ENCODE measurements at places on chromosomes 7 and 10.

DNA sequence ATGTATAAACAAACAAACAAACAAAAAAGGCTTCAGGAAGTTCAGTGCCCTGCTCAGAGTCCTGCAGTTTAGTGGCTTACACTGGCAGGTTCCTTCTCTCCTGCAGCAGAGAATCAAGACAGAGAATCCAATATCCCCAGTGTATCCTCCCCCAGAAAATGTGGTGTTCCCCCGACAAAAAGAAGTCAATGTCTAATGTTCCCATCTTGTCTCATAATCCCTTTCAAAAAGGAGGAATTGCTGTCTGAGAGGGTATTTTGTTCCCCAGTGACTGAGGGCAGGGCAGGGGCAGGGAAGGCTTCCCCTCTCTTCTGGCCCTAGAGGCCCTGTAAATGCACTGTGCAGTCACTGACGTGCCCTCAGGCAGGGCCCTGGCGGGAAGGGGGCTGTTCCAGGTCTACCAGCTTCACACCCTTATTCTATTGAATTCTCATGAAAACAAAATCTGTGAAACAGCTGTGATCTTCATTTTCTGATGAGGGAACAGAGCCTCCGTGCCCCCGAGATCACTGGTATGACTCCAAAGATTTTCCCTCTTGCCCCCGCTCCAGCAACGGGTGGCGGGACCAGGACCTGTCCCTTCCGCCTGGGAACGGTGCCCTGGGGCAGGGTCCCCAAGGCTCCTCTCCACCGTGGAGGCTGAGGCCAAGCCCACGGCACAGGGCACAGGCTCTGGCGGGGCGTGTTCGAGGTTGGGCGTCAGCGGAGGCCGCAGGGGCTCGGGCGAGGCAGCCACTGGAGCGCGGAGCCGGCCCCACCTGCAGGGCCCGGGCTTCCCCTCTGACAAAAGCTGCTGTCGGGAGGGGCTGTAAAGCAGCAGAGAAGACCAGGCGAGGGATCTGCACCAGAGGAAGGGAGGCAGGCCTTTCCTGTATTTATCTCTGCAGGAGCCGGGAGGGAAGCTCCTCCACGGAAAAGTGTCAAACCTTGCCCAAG, 13.4 kb upstream of the WDFY4 start:
- DNase-seq = no peak

DNA sequence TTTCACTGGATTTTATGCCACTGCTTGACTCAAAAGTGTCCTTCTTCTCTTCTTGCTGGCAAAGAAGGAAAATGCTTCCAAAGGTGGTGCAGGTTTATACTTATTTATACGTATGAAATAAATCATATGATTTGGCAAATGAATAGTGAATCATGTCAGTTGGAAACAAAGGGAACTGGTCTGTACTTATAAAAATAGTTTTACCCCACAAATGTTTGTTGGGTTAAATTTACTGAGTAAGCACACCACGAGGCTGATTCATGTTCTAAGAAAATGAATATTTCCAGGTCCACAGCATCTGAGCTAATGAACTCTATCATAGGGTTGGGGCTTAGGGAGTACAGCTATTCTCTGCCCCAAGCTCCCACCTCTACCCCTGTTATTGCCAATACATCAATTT, 232.2 kb downstream of the TRIL start:
- DNase-seq = no peak

DNA sequence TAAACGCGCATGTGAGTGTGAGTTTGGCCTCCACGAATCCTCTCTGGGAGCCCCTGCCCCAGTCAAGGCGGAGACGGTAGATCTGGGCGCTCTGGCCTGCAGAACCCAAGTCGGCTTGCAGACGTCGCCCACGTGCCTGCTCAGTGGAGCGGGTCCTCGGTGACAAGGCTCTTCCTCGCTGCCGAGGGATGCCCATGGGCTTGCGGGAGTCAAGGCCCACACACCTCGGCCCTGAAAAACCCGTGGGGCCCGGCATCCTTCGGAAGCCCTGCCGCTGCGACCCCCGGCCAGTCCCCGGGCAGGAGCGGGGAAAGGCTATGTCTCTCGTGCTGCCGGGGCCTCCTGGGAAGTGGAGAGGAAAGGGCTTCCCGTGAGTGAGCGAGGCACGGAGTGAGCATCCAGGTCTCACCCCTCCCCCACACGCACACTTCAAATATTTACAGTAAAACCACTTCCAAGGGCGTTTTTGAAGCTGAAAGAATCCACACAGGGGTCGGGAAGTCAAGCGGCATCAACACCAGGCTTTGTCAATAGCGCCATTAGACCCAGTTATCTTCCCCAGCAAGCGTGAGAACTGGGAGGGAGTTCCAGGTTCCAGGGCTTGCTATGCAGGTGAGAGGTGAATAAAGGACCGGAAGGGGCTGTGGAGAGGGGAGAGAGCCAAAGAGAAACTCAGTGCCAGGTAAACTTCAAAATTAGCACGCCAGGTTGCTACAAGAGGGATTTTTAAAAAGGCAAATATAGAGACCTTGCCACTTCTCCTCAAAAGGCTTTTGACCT, 1.1 kb upstream of the MNX1 start:
- DNase-seq = no peak

DNA sequence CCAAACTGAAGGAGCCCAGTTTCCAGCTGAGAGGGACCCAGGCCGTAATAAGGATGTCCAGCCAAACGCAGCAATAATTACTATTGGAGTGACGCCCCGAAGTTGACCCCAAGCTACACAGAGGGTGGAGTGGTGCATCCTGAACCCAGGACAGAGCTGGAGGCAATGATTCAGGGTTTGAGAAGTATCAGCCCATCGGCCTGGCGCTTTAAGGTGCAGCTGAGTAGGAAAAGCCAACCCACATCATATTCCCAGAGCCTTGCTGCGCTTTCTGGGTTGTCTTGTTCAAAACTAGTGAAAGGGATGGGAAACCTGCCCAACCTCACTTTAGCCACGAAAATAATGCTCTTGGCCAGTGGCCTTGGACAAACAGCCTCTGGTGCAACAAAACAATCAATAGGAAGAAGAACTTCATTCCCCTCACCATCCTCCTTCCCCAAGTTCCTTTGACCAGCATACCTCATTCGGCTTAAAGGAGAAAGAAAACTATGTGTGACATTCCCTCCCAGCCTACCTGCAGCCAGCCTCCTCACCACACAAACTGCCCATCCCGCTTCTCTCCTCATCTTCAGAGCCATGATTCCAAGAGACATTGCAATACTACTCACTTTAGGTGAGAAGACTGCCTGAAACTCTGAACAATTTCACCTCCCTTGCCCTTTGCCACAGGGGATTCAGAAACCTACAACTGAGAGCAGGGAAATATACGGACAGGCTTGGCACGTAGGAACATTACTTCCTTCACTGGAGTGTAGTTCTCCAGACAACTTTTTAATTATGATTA, 217.2 kb upstream of the MKLN1 start:
- DNase-seq = no peak

- no peak for DNase-seq
Observed at GRCh38 chr10:42974693-42975002, 102.2 kb upstream of the RET start.

GRCh38 chr7:45072131-45073030, 16.4 kb downstream of the NACAD start:
- no peak for DNase-seq

DNA sequence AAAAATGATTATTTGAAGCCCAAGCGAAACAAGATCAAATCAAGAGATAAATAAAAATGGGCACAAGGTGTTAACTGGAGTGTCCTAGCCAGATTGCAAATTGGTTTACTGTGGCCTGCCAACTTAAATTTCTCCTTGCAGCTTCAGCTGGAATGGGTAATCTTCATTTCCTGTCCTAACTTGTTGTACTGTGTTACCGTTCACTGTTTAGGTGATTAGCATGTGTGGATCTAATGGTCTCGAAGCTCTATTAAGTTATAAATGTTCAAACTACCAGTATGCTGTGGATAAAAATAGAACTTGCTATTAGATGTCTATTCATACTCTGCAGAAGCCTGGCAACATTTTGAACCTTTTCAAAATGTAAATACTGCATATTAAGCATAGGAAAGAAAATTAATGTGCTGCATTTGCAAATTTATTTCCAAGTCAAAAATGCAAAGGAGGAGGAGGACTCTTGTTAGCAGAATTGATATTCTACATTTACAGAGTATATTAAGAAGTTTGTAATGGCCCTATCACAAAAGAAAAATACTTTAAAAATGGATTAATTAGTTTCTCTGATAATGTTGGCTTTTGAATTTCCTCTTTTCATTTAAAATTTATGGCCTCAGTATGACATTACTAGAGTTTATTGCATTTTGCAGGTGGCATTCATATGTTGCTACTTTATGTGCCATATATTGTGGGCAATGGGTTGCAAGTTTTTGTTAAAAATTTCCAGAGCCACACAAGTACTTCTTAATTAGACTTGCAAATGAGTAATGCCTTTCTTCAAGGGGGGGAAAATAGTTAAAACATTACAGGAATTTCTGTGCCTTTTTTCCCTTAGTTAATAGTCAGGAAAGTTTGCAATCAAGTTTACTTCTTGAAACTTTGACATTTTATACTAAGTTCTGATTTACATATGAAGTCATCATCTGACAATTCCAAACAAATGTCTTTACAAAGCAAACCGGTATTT, 92.1 kb downstream of the CABCOCO1 start:
- no peak for DNase-seq
